ENCODE measurements at places on chromosomes 12 and 14.

DNA sequence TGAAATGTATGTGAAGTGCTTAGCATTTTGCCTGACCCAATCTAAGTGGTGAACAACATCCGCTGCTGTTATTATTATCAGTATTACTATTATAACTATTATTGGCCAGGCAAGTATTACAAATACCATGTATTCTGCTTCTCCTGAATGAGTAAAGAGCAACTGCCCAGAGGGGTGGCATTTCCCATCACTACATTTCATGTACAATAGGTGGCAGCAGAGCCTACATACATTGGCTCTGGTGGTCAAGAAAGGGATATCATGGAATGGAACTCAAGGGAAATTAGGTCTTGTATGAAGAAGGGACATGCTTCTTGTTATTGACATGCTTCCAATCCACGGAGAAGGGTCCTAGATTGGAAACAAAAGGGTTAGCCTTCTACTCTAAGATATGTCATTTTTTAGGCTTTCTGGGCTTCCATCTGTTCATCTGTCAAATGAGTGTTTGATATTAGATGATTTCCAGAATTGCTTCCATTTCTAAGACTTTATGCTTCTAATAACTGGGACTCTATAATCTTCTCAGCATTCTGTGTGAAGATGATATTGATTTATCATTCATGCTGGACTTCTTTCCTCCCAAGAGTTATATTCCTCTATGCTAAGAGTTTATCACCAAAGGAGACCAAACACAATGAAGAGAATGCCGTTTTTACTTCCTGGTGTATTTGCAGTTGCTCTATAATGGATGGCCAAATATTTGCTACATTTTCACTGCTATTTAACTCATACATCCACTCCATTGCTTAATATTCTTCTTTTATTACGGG is 239.1 kb downstream of the SSPN start:
- peak; percentile 29 for DNase-seq

DNA sequence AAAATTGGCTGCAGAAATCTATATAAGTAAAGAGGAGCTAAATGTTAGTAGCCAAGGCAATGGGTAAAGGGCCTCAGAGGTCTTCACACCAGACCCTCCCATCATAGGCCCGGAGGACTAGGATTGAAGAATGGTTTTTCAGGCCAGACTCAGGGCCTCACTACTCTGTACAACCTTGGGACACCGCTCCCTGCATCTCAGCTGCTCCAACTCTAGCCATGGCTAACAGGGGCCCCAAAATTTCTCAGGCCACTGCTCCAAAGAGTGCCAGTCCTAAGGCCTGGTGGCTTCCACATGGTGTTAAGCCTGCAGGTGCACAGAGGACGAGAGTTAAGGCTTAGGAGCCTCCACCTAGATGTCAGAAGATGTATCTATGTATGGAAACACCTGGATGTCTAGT is 155.5 kb upstream of the MGAT4C start:
- no peak for DNase-seq

GRCh38 chr12:6773590-6774351 is 1.5 kb downstream of the LAG3 start:
- no peak for DNase-seq

GRCh38 chr12:117967043-117967442 is 1.7 kb downstream of the KSR2 start:
- DNase-seq, result no peak

DNA sequence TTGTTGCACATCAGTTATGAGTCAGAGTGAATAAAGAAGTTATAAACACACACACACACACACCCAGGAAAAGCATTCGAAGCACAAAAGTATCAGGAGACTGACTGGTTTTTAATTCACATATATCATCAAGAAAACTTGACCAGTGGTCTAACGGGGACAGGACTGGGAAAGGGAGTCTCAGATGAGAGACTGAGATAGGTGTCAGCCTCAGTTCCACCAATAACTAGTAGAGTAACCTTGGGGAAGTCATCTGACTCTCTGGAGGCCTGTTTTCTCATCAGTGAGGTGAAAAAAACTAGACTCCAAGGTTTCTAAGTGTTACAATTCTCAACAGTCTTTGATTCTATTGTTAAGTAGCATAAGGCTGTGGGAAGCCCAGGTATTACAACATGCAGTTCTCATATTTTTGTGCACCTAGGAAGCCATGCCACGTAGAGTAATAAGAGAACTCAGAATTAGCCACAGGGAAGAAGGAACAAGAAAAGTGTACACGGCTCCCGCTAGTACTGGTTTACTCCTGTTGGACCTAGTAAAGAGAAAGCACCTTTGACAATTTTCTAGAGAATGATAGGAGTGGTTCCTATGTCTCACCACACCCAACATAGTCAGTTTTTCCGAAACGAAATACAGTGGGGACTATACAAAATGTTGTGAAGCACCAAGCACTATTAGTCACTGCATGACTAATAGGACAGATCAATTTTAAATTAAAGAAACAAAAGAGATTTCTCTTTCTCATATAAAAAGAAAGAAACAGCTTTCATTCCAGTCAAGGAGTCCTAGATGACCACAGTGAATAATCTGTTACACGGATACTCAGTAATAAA is 5.0 kb downstream of the PPTC7 start:
- DNase-seq, result no peak

DNA sequence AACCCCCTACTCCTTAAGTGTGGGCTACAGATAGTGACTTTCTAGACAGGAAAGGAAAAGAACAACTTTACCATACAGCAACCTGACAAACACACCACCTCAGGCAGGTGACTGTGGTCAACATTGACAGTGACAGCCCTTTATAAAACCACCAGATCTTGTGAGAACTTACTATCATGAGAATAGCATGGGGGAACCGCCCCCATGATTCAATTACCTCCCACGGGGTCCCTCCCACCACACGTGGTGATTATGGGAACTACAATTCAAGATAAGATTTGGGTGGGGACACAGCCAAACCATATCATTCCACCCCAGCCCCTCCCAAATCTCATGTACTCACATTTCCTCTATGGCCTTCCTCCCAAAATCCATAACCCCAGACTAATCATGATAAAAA is 16.3 kb downstream of the OR10P1 start:
- no peak for DNase-seq

- DNase-seq, result no peak
These were observed 54.7 kb downstream of the ASCL1 start for GRCh38 chr12:103011974-103012763.

DNA sequence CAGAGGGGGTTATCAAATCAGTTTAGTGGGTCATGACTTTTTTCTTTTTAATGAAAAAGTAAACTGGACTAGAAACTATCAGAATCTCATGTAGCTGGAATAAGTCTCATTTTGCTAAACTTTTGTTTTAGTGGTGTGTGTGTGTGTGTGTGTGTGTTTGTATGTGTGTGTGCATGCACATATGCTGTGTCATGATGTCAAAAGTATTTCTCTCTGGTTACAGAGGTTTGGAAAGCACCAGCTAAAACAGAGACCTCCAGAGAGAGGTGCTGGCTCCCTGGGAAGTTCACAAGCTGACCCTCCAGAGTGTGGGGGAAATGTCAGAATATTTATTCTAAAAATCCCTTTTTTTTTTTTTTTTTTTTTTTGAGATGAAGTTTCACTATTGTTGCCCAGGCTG is 114.7 kb downstream of the LGMN start:
- no peak for DNase-seq

DNA sequence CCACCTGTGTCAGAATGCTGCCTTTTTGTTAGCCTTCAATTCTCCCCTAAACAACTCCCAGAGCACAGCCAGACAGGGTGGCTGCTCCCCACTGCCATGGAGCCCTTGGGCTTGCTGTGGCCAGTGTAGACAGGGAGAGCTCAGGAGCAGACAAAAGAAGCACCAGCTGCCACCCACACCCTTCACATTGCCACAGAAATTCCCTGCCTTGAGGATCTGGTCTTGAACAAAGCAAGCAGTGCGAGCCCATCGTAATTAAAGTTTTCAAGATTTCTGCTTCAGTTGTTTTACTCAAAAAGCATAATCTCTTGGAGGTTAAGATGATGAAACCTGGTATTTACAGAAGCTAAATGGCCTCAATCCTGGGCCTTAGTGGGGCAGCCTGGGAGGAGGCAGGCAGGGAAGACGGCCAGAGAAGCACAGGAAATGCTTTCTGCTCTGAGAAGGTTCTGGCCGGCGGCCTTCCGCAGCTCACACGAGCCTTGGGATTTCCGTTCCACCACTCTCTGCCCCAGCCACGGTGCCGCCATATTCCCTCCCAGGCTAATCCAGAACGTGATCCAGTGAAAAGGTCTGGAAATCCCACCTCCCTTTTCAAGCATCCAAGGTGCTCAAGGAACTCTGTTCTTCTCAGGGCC is 535.2 kb downstream of the BCL11B start:
- DNase-seq, result no peak

DNA sequence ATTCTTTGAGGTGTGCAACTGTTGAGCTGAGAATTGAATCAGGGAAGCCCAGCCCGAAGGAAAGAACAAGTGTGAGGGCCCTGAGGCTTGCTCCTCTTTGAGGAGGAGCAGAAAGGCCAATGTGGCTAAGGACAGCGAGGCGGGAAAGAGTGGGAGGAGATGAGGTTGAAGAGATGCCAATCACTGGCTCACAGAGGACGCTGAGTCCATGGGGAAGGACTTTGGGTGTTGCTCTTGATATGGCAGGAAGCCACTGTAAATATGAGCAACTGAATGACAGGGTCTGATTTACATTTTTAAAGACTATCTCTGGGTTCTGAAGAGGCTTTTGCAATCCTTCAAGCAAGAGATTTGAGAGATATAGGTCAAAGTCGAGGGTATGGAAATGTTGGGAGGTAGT is 3.3 kb upstream of the APPL2 start:
- DNase-seq, result no peak

DNA sequence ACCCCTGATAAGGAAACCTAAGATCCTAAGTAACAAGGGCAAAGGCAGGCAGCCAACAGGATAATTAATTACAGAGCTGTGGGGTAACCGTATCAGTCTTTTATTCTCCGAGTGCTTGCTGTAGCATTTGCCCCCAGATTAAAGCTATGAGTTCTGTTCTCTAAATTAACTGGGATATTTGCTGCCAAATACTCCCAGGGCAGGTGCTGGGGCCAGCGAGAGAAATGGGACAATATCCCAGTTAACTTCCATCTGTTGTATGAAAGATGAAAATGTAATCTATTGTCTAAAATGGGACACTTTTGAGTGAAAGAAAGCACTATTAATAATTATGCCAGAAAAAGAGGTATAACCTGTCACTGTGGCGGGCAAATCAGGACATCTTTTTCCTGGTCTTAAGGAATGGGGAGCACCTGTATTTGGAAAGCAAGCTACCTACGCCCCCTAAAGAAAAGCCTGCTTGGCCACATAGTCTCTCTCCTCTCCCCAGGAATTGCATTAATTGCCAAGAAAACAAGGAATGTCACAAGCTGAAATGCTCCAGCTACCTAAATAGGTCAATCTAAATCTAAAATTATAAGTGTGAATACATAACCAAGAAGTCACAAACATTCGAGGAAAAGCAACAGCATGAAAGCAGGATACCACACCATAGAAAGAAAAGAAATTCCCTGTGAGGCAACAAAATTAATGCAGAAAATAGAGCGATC is 26.7 kb upstream of the CFAP54 start:
- no peak for DNase-seq

GRCh38 chr12:12331244-12331771 is 18.7 kb downstream of the MANSC1 start:
- peak; percentile 78 for DNase-seq
